Cortex of kidney (tissue), 1 donor: ENCODE measurements at places on chromosomes 16 and 17.

DNA sequence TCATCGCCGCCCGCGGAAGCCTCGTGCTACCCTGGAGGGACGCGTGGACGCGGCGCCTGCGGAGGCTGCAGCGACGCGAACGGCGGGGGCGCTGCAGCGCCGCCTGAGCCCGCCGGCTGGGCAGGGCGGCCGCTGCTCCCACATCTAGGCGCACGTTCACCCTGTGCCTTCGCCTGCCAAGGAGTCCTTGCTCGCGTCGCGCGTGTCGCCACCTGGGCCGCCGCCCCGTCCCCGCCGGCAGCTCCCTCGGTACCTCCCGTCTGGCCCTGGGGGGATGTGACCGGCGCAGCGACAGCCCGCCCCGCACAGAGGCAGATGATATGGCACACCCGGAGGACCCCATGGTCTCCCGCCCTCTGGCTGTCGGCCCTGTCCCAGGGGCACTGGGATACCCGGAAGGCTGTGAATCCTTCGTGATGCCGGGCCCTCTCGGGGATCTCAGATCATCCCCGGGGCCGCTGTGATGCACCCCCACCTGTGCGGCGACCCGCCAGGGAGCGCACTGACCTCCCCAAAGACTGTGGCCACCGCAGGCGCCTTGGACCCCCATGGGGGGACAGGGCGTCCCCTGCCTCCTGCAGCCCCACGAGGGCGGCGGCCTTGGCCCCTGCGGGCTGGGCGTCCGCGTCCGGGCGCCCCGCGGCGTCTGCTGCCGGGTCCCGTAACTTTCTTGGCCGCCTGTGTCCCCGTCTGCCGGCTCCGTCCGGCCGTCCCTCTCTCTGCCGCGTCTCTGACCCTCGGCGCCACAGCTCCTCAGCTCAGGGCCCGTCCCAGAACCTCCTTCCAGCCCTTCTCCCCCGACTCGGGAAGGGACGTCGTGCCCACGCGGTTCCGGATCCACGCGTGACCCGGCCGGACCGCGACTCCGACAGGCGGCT lies 689 bp upstream of the TBC1D24 start:
- DNase-seq: no peak

DNA sequence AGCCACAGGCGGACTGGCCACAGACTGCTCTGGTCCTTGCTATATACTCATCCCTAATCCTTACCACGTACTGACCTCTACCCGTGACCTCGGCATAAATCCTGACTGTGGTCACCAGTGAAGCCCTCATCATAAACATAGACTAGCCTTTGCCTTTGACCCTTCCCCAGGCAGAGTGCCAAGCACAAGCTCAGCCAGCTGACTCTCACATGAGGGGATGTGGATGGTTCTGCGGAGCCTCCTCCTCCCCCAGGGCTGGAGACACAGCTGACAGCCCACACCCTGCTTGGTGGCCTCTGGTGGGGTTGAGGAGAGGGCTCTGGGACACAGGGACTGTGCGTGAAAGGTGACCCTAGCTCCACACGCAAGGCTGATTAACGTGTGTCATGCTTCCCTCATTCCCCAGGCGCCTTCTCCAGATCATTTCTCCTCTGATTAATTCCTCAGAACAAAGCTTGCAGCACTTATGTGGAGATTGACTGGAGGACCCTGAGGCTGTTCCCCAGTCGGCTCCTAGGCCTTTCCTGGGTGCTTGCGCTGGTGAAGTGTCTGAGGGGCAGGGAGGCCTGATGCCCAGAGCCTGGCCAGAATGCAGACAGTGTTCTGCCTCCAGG lies 241.5 kb upstream of the NLRP1 start:
- no peak for DNase-seq

GRCh38 chr16:64381979-64382378 lies 739.9 kb downstream of the CDH11 start:
- no peak for DNase-seq

- no peak for DNase-seq
These were observed 70.1 kb downstream of the AMFR start for GRCh38 chr16:56355221-56355620.

DNA sequence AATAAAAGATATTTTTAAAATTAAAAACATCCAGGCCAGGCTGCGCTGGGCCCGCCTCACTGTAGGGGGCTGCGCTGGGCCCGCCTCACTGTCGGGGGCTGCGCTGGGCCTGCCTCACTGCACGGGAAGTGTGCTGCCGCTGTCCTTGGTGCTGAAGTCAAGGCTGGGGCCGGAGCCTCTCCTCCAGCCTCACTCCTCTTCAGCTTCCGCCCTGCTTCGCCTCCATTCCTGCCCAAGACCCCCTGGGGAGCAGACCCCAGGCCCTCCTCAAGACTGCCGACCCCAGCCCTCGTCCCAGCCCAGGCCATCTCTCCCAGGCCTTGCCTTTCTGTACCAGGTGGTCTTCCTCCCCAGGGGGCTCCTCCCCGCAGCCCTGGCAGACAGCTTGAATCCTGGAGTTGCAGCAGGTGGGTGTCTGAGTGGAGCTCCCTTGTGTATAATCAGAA lies 26.2 kb downstream of the ENDOV start:
- DNase-seq: no peak

DNA sequence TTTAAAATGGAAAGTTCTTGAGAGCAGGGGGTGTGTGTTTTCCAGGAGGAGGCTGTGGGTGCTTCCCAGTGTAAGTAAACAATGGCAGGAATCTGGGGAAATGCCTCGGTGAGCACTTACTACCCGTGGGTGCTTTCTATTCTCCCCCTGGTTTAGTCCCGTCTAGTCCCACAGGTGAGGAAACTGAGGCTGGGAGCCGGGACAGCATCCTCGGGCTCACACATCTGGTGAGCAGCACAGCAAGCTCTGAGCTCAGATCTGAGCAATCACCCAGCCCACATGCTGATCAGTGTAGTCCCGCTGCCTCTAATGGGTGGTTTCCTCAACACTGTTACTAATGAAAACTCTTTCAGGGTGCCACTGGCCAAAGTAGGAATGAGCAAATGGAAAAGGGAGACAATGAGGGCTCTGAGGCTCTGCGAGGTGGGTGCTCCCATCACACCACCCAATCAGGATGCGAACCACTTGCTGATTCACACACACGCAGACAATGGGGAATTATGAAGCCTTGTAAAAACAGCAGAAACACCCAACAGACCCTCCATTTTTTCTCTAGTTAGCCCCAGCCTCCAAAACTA lies 202.6 kb downstream of the PARN start:
- no peak for DNase-seq

DNA sequence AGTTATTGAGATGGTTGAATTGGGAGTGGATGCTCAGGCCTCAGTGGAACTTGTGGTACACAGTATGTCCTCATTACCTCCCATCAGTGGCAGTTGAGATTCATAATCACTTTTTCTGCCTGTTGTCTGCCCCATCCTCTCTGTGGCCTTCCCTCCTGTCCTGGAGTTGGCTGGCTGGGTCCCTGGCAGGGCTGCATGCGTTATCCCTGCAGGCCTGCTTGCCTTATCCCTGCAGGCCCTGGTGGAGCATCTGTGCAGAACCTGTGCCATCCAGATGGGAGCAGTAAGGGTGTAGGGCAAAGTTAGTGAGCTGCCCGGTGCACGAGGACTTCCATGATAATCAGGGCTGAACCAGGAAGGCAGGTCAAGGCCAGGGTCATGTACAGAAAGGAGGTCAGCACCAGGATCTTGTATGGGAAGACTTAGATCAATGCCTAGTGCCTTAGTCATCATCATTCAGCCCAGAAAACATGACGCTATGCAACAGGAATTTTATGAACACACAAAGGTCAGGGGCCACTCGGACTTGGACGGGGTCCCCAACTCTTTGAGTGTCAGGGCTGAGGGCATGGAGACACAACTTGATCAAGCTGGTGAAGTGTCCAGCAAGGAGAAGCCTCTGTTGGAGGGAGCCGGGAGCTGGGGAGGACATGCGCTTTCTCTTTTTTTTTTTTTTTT lies 47.2 kb downstream of the ABCC1 start:
- DNase-seq: no peak
